T1000 (cell line): ENCODE measurements at places on chromosomes 4 and X.

GRCh38 chr4:13483768-13484121, 395 bp downstream of the RAB28 start:
- no peak for DNase-seq

- no peak for DNase-seq
Measured at GRCh38 chrX:133754657-133755056, 230.7 kb downstream of the GPC3 start.

DNA sequence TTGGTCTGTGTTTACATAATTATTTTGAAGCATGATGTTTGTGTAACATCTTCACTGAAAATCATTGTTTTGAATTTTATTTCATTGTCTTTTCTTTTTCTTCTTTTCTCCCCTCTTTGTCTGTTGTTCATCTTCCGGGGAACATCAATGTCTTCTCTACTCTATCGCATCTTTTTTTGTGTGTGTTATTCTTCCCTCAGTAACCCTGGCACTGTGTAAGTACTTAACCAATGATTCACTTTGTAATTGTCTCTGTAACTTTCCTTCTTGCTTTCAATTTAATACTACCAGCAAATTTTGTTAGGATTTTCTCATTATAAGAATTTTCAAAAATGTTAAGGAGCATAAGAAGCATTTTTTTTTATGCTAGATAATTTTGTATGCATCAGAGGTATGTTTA, 130.8 kb downstream of the PDLIM5 start:
- DNase-seq, result no peak

- DNase-seq, result no peak
Measured at GRCh38 chrX:139025816-139026215, 314.3 kb upstream of the FGF13 start.
